Thoracic aorta endothelial cell (primary cell): ENCODE measurements at places on chromosomes 4 and X. TPM values are rescaled to one million over a fixed set of nuclear protein-coding genes. Genes with fewer than 3 reads are reported as not detected.

Gene FAM3A
- 14.5 and 18.2 TPM in 2 replicates for total RNA-seq

Gene PNMA6F
- not detected in 2 replicates for total RNA-seq

Gene PIM2
- total RNA-seq = 5.6 and 7.4 TPM in 2 replicates

Gene ERCC6L
- 10.9 and 16.9 TPM in 2 replicates for total RNA-seq

Gene SMIM9
- total RNA-seq = not detected in 2 replicates

Gene SLC25A6
- 224 and 283 TPM in 2 replicates for total RNA-seq

Gene GABRA4
- not detected in 2 replicates for total RNA-seq

Gene AMER1
- 2.8 and 3.5 TPM in 2 replicates for total RNA-seq

Gene FRAS1
- 2.3 and 7.7 TPM in 2 replicates for total RNA-seq

Gene IL1RAPL1
- 0.27 and 0.29 TPM in 2 replicates for total RNA-seq

Gene DCAF12L1
- 0.27 and 2.2 TPM in 2 replicates for total RNA-seq
